A673 (cell line): ENCODE measurements at places on chromosomes 3 and 15.

DNA sequence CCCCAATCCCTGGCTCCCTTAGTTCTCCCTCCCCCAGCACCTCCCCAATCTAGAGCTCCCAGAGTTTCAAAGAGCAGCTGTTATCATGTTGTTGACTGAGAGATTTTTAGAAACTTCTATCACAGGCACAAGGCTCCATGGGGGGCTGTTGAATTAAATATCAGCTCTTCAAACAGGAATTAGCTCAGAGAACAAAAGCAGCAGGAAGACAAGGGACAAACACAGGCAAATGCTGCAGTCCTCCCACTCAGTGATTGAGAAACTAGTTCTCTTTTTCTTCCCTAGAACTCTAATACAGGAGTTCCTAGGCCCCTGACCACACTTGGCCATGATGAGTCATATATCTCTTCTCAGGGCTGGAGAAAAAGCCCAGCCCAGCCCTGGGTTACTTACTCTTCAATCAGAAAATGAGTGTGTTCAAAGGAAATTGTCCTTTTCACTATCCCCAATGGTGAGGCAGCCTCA, 262.1 kb downstream of the IGSF11 start:
- peak; percentile 76 for DNase-seq

DNA sequence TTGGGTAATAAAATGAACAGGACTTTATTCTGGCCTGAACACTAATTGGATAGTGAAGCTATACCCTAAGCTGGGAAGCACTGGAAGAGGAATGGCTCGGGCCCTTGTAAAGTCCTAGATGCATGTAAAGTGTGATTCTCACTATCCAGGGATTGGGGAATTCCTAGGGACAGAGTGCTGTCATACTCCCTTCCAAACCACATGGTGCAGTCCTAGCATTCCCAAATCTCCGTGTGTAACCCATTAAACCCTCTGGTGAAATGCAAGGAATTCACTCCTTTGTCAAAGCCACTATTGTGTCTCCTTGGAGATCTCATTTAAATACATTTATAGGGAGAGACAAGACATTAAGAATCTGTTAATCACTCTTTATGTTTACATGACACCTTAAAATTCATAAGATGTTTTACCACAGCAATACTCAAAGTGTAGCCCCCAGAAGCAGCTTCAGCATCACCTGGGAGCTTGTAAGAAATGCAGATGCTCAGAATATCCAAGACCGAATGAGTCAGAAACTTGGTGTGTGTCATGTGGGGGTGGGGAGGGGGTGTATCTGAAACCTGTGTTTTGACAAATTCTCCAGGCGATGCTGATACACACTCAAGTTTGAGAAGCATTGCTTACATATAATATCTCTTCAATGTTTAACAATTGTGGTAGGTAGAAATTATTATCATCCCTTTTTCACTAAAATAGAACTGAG, 121.8 kb upstream of the NPHP3 start:
- DNase-seq, result no peak

- DNase-seq, result no peak
Observed at GRCh38 chr3:52437326-52438103, 7.4 kb downstream of the SEMA3G start.

DNA sequence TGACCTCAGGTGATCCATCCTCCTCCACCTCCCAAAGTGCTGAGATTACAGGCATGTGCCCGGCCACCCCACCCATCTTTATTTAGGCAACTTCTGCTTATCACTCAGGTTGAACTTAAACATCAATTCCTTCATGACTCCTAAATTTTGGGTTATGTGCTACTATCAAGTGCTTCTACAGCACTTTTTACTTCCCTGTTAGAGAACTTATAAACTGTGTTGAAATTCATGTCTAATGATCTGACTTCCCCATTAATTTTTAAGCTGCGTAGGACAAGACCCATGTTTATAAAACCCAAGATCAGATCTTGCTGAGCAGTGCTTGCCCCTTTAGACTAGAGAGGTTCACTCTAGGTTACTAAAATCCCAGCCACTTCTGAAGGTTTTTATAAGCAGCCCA, 266.2 kb upstream of the TPRG1 start:
- no peak for DNase-seq

GRCh38 chr15:70284438-70285214, 186.9 kb upstream of the TLE3 start:
- DNase-seq, result no peak

DNA sequence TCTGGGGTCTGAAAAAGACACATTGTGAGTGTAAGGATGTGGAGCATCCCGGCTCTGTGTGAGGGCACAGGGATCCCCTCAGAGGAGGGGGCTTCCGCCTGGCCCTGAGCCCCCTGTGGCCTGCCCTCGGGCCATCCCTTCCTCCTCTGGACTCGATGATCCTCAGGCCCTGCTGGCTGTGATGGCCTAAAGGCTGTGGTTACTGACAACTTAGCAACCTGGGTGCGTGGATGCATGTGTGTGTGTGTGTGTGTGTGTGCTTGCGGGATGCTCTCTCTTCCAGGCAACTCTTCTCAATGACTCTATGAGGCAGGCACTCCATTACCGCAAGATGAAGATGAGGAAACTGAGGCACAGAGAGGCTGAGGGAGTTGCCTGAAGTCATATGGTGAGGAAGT, 66.0 kb downstream of the ASB7 start:
- DNase-seq, result no peak

GRCh38 chr3:144900366-144900765, 928.7 kb downstream of the DIPK2A start:
- no peak for DNase-seq
